AML-193 (cell line): ENCODE measurements at places on chromosomes 2 and 18.

DNA sequence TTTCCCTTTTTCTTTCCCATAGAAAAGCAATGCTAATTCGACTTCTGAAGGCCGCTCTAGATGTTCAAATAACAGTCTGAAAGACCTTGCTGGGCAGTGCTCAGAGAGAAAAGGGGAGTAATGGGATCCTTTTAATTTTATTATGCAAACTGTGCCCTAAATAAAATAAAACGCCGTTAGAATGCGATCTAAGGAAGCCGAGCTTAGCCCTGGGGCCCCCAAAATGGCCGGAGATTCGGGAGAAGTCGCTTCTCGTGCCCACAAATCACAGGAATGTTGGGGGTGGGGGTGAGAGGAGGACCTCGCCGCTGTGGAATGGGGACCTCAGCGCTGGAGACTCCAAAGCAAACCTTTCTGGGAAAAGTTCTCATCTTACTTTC is 8.4 kb upstream of the POU3F3 start:
- DNase-seq = no peak

DNA sequence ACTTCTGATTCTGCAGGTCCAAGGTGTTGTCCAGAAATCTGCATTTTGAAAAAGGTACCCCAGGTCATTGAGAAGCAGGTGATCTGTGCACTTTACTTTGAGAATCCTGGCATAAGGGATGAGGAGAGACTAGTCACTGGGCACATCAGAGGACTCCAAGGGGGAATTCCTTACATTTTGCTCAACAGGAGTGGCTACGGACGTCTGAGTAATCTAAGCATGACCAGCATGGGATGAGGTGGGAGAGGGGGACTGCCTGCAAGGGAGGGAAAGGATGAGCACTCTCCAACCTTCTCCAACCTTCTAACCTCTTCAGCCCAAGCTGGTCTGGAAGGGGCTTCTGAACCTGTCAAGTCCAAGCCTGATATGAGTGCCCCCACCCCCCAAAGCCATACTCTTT is 55.5 kb downstream of the MARCHF4 start:
- no peak for DNase-seq

DNA sequence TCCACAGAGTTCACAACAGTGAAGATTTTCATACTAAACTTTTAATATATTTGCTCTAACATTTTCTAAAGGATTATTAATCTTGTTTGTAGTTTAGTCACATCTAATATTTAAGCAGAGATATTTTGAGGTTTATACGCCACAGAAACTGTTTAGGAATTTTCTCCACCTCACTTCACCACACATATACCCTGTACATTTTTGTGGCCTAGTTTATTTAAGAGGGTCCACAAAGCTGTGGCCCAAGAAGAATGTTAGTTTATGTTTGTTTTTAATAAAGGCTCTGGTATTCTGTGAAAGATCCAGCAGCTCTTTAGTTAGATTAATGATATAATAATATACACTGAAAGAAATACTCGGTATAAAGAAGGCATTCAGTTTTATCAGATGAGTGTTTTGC is 132.7 kb upstream of the TTC27 start:
- no peak for DNase-seq

GRCh38 chr2:103288696-103289095 is 526.9 kb downstream of the TMEM182 start:
- DNase-seq = no peak

DNA sequence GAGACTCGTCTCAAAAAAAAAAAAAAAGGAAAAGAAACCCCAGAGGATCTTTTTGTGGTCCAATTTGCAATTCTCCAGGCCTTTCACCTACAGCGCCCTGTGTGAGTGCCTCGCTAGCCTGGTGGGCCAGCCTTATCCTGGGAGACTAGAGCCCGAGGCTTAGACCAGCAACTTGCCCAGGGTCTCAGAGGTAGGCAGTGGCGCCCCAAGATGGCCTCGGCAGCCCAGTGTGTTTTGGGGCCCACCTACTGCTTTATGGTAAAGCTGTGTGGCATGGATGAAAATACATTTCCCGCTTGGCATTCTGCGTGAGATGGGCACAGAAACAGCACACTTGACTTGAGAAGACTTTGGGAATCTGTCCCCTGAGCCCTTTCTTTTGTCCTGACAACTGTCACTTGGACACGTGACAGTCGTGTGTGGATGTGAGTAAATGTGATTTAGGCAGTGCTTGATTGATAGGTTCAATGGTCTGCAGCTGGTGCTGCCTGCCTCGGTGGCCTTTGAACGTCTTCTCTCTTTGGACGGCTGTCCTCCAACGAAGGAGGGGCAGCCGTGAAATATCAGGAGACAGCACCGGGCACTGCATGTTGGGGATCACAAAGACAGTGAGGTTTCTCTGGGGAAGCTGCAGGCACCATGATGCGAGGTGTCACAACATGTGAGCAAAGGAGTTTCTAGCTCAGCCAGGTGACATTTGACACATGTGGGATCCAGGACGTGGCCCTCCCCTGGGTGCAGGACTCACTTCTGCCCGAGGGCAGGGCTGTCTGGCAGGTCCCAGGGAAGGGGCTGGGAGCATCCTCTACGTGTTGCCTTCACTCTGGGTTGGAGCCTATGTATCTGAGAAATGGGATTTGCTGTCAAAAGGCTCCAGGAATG is 209.5 kb upstream of the TWIST2 start:
- DNase-seq = no peak

GRCh38 chr2:99445065-99445464 is 44.8 kb downstream of the REV1 start:
- no peak for DNase-seq

DNA sequence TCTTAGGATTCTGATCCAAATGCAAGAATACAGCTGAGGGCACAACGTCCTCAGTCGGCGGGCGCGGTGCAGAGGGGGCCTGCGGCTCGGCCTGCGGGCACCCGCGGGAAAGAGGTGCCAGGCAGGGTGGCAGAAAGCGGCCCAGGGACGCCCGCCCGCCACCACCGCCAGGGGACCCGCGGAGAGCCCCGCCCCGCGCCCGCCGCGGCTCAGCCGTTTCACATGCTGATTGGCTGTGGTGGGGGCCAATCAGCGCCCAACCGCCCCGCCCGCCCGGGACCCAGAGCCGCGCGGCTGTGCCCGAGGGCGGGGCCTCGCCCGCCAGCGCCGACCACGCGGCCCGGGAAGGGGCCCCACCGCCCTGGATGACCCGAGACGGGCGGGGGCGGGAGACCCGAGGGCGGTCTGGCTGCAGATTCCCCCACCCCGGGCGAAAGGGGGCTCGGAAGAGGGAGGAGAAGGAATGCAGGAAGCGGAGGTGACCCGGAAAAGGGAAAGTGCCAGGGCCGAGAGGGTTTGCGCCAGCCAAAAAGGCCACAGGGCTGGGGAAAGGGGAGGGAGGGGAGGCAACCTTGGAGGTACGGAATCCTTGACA is 8.0 kb downstream of the IRS1 start:
- DNase-seq = peak; percentile 78
